AG08395 (cell line): ENCODE measurements at places on chromosomes 5 and 9.

DNA sequence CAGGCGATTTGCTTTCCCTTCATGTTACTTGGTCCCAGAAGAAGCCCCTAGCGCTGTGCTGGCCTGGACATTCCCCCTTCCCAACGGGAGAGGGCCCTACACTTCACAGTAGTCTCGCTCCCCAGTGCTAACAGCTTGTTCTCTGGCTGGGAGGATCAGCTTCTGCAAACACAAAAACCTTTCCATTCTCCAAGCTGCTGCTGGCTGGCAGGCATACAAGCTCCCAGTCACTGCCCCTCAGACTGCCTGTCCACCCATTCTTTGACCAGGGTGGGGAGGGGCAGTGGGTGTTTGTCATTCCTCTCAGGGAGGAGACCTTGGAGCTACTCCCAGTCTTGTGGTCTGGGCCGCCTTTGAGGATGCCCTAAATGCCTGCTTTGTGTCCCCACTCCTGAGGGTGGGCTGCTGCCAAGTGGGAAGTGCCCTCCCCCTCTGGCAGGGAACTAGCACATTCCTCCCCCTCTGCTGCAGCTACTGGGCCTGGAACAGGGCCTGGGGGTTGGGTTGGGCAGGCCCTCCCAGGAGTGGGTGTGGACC is 20.8 kb downstream of the ENHO start:
- DNase-seq, result peak; percentile 88

DNA sequence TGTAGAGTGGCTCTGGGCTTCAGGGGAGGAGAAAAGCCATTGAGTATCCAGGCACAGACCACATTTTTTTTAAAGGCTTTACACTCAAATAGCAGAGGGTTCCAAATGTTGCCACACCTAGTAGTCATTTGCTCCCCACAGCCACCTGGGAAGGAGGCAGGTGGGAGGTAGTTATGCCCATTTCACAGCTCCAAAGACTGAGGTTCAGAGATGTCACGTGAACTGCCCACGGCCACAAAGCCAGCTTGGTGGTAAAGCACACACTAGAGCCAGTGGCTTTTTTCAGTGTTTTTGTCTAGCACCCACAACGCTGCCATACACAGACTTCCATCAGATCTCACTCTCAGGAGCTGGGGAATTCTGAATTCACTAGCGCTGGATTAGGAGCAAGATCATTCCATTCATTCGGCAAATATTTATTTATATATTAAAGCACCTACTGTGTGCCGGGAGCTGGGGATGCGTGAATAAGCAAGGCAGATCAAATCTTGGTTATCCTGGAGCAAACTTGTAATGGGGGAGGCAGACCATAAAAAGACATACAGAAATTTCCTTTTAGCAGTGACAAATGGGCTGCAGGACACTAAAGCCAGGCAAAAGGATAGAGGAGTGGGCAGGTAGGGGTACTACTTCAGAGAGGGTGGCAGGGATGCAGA is 7.4 kb downstream of the WHRN start:
- no peak for DNase-seq

DNA sequence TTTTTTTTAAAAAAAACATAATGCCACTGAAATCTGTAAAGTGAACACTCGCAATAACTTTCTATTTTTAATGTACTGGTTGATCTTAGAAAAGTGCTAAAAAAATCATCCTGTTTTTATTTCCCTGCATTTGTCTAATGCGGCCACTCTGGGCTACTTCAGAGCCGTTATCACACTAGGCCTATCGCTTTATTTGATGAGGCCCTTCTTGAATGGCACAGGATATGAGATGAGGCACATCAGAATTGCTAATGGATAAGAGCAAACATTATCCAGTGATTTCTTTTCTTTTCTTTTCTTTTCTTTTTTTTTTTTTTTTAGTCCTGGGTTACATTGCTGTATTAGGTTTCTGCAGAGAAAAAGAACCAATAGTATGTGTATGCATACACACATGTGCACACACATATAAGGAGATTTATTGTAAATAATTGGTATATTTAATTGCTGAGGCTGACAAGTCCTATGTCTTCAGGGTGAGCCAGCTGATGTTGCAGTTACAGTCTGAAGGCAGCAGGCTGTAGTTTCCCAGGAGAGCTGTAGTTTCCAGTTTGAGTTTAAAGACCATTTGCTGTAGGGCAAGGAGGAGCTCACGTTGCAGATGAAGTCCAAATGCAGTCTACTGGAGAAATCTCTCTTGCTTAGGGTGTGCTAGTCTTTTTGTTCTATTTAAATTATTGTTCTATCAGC is 391.7 kb downstream of the MED10 start:
- DNase-seq, result no peak

- DNase-seq, result no peak
These were observed 68.6 kb upstream of the IL12B start for GRCh38 chr5:159398936-159399335.

- DNase-seq, result no peak
These were observed 3.1 kb upstream of the RAB3C start for GRCh38 chr5:58579781-58580180.

DNA sequence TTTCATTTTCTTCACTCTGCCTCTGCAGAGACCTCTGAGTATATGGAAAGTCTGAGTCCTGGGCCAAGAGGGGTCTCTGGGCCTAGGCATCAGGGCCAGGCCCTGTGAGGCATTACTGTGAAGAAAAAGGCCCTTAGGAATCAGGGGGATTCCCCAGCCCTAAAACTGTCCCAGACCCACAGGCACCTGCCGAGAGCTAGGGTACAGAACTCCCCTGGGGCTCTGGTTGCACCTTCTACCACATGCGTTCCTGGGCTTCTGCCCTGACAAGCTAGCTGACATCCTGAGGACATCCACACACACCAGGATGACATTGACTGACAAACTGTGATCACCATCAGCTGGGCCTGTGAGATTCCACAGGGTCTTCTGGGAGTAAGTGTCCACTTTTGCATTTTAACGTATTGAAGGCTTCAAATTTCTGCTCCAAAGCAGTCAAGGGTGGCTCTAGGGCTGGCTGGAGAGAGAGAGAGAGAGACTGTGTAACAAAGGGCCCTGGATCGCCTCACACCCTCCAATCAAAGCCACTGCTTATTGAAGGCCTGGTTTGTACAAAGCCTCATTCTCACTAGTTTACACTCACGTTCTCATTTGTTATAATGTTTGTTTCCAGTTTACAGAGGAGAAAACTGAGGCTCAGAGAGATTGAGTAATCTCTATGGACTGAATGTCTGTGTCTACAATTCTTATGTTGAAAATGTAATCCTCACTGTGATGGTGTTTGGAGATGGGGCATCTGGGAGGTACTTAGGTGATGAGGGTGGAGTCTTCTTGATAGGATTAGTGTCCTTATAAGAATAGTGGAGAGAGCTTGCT is 45.1 kb downstream of the TGFBI start:
- no peak for DNase-seq

DNA sequence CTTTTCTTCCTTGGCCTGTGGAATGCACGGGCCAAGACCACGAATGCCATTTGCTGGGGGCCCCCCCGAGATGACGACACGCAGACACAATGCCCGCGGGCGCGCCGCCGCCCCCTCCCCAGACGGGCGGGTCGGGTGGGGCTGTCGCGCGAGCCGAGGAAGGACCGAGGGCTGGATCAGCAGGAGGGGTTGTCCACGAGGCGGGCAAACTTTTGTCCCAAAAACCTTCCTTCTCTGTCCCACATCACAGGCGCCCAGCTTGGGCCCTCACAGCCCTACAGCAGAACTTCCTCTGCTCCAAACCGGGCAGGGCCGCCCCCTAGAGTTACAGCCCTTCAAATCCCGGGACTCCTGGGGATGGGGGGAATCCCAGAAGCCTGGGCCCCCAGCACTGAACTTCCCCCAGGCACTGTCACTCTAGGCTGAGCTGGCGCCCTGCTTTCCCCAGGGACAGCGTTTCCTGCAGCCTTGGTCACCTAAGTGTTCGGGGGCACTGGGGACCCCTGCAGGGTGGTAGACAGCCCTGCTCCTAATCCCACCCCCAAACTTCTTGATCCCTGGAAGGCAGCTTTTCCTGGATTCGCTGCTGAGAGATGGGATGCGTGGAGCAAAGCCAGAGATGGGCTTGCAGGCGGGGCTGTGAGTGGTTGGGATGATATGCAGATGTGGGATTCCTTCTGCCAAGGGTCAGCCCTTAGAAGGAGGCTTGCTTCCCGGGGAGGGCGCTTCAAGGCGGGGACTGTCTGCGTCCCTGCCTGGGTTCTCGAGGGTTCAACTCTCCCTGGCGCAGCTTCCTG is 980 bp downstream of the COL5A1 start:
- peak; percentile 76 for DNase-seq

- DNase-seq, result no peak
These were observed 31.8 kb downstream of the CSF1R start for GRCh38 chr5:150054569-150054968.

GRCh38 chr5:139481580-139482049 is 943 bp downstream of the STING1 start:
- peak; percentile 57 for DNase-seq

- no peak for DNase-seq
These were observed 151.9 kb downstream of the ELAVL2 start for GRCh38 chr9:23674016-23674585.

GRCh38 chr5:149671544-149671943 is 58.6 kb upstream of the PPARGC1B start:
- DNase-seq, result no peak

- no peak for DNase-seq
These were observed 21.6 kb upstream of the ANXA1 start for GRCh38 chr9:73129941-73130685.

GRCh38 chr9:21903380-21903965 is 90.7 kb downstream of the CDKN2A start:
- no peak for DNase-seq

DNA sequence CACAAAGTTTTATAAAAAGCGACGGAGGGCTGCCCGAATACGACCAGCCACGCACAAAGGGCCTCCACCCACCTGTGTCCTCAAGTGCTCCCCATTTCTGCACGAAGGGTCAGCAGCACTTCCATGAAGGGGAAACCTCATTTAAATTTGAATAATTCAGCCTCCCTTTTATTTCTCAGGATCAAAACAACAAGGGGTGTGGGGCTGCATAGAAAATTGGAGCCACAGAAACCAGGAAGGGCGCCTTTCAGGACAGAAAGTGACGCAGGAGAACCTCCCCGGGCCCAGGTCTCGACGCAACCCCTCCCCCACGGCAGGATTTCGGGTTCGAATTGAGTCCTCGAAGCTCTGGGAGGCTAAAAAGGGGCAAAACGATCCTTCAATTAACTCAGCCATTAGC is 2.1 kb downstream of the NRARP start:
- no peak for DNase-seq

- peak; percentile 83 for DNase-seq
These were observed 104.9 kb upstream of the RUSC2 start for GRCh38 chr9:35385042-35385441.

- DNase-seq, result no peak
These were observed 9.3 kb downstream of the BAAT start for GRCh38 chr9:101375546-101375945.

GRCh38 chr5:127398508-127398907 is 107.9 kb downstream of the MEGF10 start:
- DNase-seq, result no peak
